Stimulated activated naive CD4-positive, alpha-beta T cell (primary cell): ENCODE measurements at places on chromosomes 1 and 21.

GRCh38 chr1:228292609-228292911 lies 84.7 kb downstream of the OBSCN start:
- DNase-seq: no peak

DNA sequence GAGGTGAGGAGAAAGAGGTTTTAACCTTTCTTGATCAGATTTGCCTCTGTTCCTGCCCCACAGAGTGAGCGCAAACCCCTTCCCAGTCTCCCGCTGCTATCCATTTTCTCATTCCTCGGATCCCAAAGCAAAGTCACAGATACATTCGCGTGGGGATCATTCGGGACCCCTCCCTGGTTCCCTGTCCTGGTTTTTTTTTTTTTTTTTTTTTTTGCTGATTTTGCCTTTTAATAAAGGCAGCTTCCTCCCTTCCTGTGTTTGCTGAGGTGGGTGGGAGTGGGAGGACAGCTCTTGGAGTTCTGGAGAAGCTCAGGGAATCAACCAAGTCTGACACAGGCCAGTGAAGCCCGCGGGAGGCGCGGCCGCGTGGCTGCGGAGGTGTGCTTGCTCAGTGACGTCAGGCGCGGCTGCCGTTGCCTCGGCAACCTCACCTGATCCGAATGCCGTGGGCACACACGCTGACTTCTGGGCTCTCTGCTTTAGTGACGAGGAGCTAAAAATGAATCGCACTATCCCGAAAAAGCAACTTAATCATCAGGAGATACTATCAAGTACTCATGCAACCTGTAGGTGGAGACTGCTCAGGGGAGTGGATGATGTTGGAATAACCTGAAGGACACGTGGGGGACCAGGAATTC lies 106.4 kb downstream of the TBX19 start:
- DNase-seq: peak; percentile 27

- DNase-seq: no peak
These were observed 145.3 kb downstream of the NTNG1 start for GRCh38 chr1:107286125-107286524.

DNA sequence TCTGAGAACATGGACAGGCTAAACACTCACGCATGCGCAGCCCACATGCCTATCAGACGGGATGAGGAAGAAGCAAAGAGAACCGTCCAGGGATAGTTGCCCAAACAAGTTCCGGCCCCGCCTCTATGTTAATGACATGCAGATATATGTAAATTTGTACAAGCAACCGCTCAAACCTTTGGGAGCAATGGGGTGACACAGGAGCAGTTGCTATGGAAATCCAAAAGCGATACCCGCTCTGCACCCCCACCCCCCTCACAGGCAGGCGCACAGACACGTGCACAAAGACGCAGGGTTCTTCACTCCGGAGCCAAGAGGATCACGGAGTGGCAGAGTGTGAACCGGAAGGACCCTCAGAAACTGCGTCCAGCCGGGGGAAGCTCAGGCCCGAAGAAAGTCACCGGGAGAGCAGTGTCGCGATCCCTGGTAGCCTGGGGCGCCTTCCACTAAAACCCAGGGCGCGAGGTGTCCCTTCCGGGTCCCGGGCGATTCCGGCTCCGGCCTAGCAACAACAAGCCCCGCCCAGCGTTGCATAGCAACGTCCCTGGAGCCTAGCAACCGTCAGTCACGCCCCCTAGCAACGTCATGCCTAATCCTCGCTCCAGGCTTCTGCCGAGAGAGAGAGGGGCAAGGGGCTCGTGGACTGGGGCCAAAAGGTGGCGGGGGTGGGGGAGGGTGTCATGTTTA lies 24.1 kb upstream of the ADGRB2 start:
- DNase-seq: peak; percentile 83

DNA sequence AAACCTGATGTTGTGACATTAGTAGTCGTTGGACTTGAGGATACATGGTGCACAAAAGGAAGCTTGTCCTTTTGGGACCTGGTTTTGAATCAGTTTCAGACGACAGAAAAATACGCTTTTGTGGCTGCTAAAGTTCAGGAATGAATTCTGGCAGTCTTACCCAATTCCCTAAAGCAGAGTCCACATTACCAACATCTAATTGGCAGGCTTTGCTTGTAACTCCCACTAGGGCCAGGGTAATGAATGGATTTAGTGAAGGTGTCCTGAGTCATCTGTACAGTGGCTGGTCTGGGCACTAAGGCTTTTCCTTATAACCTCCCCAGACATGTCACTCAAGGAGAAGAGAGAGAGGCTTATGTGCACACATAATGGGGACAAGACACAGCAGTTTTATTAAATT lies 66.2 kb upstream of the RNPC3 start:
- DNase-seq: no peak

DNA sequence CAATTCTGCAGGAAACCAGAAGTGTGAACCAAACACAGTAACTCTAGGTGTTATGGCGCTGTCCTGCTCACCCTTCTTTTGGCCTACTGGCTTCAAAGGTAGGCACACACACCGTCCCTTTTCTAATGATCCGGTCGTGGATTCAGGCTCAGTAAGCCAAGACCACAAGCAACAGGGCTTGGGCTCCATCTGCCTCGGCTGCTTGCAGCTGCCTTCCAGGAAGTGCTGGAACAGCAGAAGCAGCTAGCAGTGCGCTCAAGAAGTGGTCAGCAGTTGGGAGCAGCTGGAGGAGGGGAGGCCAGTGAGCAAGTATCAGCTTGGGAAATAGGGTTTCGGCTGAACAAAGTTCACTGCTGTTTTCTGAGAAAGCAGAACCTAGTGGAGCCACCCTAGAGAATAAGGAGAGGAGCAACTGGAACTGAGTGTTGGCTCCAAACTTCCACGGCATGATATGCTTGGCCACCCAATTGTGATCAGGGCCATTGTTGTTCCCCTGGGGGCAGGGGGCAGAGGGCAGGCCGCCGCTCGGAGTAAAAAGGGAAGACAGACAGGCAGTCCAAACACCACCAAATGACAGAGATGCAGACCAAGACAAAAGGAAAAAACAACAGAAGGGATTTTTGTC lies 173.4 kb downstream of the TOMM20 start:
- no peak for DNase-seq
